Mesenteric fat pad (tissue), 1 donor: ENCODE measurements at places on chromosomes 7 and 10.
A peak's percentile ranks its signal among the peaks of the same experiment; 100 is the strongest.

DNA sequence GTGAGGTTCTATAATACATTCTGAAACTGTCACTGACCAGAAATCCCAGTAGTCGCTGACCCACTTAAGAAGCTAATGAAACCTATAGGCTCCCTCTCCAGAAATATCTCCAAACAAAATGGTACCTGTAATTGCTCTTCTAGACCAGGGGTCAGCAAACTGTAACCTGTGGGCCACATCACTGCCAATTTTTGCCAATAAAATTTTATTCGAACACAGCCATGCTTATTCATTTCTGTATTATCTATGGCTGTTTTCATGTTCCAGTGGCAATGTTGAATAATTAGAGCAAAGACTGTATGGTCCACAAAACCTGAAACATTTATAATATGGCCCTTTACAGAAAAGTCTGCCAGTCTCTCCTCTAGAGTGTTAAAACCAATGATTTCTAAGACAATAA is 37.2 kb upstream of the SVIL start:
- no peak for DNase-seq

DNA sequence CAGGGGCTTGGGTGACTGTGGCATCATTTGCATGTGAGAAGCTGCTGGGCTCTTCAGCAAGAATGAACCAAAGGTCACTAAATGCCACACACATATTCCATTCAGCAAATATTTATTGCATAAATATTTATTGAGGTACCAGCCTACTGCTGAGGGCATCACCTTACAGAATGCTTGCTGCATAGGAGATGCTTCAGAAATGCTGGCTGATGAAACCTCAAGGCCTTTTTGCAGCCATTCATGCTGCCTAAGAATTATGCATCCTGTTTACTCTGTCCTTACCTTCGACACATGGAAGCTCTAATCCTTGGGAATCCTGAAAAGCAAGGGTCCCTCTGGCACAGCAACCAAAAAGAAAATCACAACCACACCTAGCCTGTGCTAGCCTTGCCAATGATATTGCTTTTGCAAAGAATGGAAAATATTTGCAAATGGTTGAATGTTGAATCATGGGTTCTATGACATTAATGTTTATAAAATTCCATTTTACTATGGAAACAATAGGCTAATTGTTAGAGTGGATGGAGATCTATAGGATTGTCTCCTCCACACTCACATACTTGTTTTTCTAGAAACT is 79.6 kb downstream of the PCGF5 start:
- no peak for DNase-seq

DNA sequence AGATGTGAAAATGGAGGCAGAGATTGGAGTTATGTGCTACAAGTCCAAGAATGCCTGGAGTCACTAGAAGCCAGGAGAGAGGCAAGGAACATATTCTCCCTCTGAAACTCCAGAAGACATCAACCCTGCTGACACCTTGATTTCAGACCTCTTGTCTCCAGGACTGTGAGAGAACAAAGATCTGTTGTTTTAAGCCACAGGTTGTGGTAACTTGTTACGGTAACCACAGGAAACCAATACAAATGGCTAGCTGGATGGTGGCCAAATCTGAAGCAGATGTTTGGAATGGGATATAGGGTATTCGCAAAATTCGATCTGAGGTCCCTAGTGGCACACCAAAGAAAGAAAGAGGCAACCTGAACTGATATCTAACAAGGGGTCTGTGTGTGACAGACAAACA is 129.0 kb downstream of the HERPUD2 start:
- DNase-seq, result no peak

DNA sequence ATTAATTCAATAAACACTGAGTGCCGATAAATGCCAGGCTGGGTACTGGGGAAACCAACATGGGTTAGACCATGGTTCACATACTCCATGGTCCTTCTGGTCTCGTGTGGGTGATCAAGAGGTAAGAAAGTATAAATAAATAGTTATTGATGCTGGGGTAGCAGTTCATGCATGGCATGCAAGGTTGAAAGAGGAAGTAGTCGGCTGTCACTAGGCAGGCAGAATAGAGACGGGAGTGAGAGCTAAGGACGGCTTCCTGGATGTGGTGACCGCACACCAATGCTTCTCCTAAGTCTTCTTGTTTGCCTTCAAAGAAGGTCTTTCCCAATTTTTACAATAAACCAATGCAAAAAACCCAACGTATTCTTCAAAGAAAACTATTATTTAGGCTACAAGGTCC is 208.6 kb downstream of the ADAM12 start:
- no peak for DNase-seq

DNA sequence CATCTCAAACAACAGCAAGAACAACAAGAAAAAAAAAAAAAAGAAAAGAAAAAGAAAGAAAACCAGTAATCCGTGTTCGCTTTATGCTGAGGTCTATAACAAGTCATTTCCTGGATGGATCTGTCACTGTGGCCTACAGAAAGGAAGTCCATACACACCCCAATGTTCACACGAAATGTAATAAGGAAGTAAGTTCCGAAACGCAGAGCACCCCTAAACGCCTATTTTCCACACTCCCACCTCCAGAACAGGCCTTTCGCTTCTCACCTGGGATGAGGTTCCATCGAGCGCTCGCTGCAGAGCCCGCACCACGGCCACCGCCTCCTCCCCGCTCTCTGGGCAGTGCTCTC is 735 bp downstream of the ZNF394 start:
- DNase-seq, result no peak

GRCh38 chr10:103635580-103635979 is 142.1 kb downstream of the NEURL1 start:
- no peak for DNase-seq

DNA sequence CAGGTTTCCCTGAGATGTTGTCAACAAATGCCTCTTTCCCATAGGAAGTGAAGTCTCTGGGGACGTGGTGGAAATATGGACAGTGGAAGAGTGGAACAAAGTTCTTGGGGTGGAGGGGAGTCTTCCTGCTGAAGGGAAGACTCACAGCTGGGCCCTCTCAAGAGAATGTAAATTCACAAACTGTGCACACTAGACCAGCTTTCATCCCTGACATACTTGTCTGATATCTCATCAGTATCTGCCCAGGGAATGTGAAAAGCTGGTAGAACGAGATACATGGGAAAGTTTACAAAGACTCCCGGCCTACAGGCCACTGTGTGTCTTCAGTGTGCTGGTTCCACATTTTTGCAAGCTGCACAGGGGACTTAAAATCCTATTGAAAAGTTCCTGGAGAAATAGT is 16.7 kb upstream of the CCDC3 start:
- DNase-seq, result no peak

DNA sequence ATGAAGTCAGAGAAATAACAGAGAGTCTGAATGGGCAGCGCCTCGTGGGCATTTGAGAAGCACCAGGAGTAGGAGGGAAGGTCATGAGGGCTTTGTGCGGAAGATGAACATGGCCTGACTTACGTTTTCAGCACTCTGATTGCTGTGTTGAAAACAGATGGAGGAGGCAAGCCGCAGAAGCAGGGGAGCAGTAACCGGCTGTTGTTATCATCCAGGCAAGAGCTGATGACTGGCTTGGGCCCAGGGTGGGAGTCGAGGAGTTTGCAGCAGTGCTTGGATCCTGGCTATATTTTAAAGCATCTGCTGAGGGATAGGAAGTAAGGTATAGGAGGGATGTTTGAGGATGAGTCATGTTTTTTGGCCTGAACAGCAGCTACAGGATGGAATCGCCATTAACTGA is 12.7 kb upstream of the PDLIM1 start:
- no peak for DNase-seq

DNA sequence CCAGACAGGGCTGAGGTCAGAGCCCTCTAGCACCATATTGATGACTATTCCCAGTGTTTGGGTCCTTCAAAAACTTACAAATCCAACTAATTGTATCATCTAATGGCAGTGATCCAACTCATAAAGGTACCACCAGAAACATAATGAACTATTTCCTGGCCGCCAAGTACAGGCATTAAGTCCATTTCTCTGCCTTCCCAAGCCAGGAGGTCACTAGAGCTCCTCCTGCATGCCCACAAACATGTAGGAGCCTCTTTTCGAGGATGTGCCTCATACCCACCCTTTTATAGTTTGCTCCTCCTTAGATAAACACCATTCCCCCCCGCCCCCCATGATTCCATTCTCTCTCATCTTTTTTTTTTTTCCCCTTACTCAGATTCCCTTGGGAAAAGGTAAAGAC is 91.3 kb downstream of the CHN2 start:
- DNase-seq, result no peak

DNA sequence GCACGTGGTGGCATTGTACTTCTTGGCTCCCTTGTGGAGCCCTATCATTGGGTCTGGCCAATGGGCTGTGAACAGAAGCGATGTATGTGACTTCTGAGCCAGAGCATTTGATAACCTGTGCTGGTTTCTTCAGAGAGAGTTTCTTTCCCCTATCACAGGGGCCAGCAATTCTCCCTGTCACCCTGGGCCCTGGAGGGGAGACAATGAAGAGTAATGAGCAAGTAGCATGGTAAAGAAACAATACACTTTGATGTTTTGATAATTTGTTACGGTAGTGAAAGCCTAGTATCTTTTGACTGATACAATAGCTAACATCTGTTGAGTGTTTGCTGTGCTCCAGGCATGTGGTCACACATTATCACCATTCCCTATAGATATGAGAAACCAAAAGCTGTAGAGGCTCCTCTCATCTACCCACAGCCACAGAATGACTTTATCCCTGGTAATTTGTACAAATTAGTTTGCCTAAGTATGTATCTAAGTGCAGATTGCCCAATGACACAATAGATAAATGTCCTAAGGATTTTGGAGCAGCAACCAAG is 113.4 kb upstream of the SVIL start:
- no peak for DNase-seq

DNA sequence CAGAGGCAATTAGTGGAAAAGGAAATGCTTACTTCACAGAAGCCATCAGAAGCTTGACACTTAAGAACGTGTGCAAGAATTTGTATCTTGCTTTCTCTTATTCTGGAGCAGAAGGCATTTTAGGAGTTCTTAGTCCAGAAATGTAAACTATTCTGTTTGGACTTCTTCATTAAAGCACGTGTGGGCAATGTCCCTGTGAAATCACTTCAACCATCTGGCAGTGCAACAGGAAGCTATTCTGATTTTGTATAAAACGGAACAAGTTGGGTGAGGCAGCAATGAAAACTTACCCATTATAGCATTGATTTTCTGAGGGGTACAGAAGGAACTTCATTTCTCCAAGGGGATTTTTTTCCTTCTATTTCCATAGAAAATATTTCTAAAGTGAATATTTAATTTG is 21.3 kb upstream of the ARHGAP21 start:
- no peak for DNase-seq

GRCh38 chr10:93437946-93438612 is 44.1 kb downstream of the MYOF start:
- no peak for DNase-seq

DNA sequence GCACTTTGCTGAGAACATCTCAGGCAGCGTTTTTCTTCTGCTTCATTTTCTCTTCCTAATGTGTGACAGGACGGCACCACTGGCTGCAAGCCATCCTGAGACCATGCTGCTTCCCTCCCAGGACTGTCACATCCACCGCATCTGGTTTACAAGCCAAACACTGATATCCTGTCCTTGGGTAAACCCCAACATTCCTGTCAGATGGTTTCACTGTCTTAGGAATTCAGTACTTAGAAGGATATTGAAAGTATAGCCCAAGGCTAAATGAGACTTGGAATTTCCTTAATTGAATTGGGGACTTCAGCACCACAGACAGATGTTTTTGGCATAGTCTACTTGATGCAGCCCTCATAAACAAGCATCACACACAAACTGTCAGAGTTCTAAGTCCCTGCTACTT is 74.2 kb upstream of the PLXNA4 start:
- no peak for DNase-seq

DNA sequence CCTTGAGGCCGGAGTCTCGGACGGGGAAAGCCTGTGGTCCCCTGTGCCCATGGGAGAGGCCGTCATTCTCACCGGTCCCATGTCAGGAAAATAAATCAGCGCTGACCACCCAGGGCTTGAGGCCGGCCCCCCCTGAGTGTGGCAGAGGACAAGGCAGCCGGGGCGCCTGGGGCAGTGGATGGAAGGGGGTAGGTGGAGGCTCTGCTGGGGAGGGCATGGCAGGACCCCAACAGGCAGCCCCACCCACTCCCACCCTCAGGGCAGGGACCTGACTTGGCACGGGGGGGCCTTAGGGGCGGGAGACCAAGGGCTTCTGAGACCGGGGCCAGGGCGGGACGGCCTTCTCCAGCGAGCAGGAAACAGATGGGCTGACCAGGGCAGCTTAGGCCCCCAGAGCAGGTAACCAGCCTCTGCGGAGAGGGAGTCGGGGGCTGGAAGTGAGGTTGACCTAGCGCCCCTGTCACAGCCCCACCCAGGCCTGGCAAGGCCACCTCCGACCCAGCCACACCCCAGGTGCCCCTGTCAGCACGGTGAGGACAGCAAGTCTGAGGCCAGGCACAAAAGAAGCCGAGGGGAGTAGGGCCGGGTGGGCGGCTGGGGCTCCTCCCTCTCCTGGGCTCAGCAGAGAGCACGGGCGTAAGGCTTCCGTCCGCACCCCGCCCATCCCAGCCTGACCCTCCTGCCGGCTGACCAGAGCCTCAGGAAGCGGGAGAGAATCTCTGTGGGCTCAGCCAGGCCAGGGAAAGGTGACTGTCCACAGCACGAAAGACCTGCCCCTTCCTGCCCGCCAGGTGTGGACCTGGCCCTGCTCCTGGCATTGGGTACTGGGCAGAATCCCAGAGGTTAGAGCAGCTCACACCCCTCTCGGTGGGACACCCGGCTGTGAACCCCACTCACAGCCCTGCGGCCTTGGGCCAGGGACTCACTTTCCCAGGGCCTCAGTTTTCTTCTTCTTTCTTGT is 87.4 kb downstream of the FOXL3 start:
- peak; percentile 88 for DNase-seq

DNA sequence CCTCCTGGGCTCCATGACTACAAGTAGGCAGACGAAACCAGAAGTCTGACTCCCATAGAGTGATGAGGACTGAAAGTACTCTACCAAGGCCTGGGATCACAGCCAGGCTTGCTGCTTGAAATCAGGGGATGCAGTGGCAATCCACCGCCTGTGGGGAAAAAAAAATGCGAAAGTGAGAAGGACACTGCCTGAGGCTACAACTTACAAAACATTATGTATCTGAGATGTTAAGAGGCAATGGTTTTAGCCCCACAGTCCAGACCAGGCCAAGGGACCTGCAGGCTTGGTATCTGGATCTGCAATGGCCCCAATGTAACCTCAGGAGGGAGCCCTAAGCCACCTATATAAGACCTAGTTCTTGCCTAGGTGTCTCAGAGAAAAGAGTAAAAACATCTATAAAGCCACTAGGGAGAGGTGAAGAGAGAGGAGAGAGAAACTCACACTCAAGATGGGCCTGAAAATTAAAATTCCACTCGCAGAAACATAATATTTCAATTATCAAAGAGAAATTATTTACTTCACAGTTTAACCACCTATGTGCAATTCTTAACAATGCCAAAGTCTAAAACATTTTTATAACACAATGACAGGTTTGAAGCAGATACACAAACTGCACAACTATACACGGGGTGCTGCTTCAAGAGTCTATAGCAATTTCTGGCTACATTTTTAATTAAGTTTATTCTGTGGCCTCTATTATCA is 13.9 kb downstream of the DNAJC1 start:
- no peak for DNase-seq

- no peak for DNase-seq
These were observed 35.3 kb upstream of the HIBADH start for GRCh38 chr7:27697861-27698430.

GRCh38 chr7:408751-409311 is 110.8 kb downstream of the PDGFA start:
- peak; percentile 86 for DNase-seq
